Activated CD8-positive, alpha-beta memory T cell treated with anti-CD3 and anti-CD28 coated beads for 1 hour (primary cell): ENCODE measurements at places on chromosomes 2 and 18.

DNA sequence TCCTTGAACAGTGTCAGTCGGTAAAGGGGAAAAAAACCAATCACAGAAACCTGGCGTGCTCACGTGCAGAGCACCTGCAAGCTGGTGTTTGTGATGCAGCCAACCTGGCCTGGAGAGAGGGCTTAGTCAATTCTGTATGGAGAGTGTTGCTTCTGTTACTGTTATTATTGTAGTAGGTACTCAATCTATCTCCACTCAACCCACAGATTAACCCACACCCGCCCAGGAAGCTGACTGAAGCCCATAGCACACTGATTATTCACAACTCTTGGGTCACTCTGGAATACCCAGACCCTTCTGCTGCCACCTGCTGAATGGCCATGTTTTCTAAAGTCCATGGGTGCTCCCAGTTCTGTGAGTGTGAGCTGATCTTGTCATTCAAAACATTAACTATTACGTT is 53.9 kb downstream of the TNFRSF11A start:
- no peak for DNase-seq

DNA sequence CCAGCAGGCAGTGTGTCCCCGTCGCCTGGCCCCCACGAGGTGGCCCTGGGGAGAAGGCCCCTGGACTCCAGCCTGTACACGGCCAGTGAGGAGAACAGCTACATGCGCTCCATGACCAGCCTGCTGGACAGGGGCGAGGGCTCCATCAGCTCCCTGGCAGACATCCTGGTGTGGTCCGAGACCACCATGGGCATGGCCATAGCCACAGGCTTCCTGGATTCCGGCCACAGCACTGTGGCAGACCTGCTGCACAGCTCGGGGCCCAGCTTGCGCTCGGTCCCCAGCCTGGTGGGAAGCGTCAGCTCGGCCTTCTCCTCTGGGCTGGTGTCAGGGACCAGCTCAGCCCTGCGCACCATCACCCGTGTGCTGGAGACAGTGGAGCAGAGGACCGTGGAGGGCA is 1.0 kb downstream of the TEX44 start:
- DNase-seq = no peak

- DNase-seq = no peak
These were observed 141.5 kb upstream of the FIGN start for GRCh38 chr2:163877316-163877715.

DNA sequence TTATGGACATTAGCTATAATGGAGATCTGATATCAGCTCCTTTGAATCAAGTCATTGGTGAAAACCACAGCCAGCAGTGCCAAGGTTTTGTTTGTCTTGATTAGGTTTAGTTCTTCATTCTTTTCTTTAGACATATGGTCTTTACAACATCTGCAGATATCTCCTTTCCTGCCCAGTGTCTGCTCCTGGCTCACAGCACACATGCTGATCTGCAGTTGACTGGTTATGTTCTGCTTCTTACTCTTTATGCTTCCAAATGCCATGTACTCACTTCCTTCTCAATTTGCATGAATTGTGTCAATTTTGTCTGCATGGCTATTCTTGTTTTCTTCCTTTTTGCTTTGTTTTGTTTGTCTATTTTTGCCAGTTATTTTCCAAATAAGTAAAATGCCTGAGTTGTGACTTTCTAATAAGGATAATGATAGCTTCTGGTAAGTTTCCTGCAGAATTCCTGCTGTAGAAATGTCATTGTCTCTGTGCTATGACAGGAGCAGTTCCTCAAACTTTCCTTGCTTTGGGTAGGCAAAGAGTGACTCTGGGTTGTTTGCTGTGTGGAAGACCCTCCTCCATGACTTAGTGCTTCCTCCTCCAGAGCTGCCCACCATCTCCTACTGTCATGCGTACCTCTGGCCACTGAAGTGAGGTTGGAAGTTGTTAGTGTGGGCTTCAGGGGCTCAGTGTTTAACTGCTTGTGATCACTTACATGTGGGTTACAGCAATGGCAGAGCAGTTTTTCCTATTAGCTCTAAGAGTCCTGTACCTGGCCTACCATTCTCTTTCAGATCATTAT is 8.2 kb downstream of the ARHGAP25 start:
- no peak for DNase-seq

DNA sequence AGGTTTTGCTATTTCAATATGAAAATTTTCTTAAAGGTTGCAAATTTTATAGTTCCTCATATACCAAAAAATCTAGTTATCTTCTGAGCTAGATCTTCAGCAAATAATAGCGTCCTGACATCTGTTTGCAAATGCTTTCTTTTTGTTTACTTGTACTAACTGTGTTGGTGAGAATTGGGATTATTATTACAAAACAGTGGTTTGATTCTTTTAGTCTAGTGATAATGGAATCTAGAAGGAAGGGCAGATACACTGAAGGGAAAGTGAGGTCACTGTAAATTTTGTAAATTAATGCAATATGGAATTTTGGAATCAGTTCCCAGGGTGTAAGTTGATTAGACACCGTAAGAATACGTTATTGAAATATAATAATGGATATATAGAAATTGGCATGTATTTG is 36.2 kb upstream of the NT5C1B start:
- no peak for DNase-seq

DNA sequence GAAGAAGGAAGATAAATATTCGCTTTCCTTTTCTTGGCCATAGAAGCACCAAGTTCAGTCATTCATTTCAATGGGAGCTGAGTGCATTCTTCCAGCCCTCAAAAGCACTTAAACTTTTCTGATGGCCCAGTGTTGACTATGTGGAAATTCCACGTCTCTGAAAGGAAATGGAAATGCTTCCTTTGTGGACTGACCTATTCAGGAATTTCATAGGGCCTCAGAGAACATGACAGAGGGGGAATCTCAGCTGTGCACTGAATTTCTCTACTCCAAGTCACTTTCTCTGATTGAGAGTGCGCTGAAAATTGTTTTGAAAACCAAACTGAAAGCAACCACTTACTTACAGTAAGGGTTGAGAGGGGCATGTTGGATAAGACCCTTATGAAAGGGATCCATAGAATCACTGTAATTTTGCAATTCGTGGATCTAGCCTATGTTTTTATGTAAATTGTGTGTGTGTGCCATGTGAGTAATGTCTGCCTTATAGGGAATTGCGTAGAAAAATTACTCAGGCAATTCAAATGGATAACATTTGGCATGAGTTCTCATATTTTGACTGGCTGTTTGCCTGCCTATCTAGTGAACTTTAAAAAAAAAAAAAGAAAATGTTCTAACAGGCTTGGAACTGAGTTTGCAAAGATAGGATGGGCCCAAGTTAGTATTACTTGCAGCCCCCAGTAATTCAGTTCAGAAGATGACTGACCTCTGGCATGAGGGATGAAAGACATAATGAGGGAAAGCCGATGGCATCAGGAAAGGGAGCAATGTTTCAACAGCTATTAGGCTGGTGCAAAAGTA is 437.0 kb downstream of the PTPRM start:
- DNase-seq = no peak

DNA sequence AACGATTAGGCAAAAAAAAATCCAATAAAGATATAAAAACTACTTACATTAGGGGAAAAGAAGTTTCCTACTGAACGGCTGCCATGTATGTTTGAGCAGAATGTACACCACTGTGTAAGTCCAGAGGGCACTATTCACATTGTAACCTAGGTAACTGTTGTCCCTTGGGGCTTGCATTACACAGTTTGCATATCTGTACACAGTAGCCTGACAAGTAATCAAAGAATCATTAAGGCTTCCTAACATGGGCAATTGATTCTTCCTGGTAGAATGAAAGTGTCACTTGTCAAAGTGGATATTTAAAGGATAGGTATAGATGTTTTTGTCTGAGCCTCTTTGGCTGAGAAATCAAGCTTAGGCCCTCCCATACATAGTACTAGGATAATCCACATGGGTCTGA is 39.1 kb downstream of the PLEK start:
- no peak for DNase-seq

GRCh38 chr2:27829791-27830190 is 58.3 kb downstream of the MRPL33 start:
- DNase-seq = no peak

DNA sequence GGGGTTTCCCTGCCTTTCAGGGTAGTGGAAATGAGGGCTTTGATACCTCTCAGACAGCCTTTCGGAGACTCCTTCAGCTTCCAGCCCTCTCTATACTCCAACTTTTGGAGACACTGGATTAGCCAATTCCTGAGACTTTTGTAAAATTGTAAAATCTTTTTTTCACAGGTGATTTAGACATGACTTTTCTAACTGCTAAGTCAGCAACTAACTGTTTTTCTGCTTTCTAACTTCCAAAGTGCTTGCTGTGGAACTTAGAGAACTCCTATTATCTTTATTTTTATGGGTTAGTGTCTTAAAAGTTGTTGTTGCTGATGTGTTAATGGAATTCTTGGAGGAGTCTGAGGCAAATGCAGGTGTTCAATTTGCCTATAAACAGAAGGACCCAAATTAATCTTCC is 616.7 kb upstream of the ID2 start:
- DNase-seq = no peak

GRCh38 chr2:75952173-75952572 is 241.5 kb upstream of the GCFC2 start:
- no peak for DNase-seq

DNA sequence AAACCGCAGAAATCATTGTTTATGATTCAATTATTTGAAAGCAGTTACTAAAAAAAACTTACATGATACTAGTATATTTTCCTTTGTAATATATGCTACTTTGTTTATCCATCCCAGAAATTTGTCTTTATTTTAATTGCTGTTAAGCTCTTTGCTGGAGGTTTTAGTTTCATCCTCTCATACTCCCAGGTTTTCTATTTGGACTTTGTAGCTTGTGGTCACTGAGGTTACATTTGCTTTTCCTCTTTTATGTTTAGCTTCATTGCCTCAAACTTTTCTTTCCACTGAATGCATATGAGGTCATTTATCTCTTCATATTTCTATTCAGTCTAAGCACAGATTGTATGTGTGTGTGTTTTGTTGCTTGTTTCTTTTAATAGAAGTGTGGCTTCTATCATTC is 89.9 kb downstream of the ERBB4 start:
- no peak for DNase-seq

DNA sequence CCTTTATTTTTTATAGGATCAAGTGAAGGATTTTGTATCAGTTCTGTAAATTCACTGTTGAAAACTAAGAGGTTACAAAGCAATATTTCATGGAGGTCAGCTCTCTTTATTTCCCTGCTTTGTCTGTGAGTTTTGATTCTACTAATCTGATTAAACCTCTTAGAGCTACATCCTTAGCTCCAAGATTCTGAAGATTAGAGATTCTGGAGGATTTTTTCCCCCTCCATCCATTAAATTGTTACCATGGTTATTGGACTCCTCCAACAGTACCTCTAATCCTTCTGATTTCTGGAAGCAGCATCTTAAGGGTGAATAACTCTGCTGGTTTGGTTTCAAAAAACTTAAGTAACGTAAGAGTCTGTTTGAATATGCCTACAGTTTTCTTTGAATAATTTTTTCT is 110.0 kb downstream of the TANC1 start:
- DNase-seq = no peak

DNA sequence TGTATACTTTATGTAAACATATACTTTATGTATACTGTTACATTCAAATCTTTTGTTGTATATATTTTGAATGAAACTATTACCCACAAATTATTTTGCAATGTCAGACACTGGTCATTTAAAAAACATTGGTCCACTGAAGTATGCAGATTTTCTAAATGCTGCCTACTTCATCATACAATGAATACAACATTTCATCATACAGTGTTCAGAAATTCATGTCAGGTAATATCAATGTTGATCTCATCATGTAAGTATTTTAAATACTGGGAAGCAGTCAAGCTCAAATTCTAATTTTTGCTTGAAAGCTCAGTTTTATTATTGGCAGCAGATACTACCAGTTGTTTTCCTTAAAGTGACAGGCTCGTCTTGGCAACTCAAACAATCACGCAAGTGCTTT is 2.9 kb upstream of the STAT4 start:
- no peak for DNase-seq

- DNase-seq = no peak
These were observed 33.7 kb upstream of the LYPD6B start for GRCh38 chr2:149004836-149005235.

DNA sequence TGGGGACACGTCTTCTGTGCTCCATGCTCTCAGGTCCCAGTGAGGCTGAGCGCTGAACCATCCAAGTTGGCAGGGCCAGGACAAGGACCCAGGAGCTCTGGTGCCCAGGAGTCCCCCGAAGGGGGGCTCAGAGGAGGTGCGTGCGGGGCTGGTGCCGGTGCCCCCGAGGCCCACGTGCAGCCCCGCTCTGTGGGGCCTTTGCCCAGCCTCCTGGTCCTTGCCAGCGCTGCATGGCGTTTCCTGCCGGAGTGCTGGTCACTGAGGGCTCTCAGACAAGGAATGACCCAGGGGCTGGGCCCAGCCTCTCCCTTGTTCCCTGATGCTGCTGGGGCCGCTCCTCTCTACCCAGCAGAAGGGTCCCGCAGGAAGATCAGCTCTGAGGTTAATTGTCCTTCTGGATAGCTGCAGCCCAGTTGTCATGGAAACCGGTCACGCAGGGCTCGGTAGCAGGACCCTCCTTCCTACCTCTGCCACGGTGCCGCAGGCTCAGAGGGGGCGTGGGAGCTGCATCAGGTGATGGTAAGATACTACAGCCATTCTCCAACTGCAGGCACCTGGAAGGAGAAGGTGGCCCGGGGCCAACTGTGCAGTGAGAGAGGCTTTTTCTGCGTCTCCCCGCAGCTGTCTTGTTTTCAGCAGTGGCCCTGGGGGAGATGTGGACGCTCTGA is 64.5 kb downstream of the RRM2 start:
- DNase-seq = no peak

GRCh38 chr2:196535061-196535460 is 104.5 kb upstream of the CCDC150 start:
- DNase-seq = no peak

DNA sequence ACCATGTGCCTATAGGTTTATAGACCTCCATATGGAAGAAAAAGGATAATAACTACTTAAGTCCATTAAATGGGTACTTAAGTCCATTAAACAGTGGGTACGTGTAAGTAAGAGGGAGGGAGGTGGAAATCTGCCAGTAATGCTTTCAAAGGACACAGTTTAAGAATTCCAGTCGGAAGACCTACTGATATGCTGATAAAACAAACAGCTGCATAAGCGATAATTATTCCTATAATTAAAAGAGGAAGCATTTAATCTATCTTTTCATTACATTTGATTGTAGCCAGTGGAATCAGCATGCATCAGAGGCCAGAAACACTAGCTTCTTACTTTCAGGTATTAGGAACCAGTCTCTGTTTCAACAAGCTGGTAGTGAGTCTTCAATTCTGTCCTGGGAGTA is 96.4 kb upstream of the DDX18 start:
- no peak for DNase-seq
